ENCODE measurements at places on chromosomes 7 and 10.

- no peak for DNase-seq
These were observed 11.8 kb downstream of the CEP41 start for GRCh38 chr7:130429019-130429418.

DNA sequence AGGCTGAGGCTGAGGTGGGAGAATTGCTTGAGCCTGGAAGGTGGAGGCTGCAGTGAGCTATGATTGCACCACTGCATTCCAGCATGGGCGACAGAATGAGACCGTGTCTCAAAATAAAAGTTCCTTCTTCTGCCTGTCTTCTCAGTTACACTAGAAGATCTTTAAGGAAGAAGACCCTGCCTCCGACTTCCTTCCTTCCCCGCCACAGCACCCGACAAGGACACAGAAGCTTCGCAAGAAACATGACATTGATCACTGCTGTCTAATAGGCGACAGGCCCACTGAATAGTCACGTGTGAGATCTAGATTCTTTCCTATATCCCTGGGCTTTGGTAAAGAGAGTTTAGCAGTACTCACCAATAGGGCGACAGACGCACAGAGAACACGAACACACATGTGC, 118.2 kb downstream of the PRPF18 start:
- DNase-seq: no peak

GRCh38 chr7:926061-927030, 28.1 kb downstream of the ADAP1 start:
- DNase-seq: peak; percentile 28

GRCh38 chr7:111892588-111892987, 313.6 kb downstream of the DOCK4 start:
- DNase-seq: no peak

DNA sequence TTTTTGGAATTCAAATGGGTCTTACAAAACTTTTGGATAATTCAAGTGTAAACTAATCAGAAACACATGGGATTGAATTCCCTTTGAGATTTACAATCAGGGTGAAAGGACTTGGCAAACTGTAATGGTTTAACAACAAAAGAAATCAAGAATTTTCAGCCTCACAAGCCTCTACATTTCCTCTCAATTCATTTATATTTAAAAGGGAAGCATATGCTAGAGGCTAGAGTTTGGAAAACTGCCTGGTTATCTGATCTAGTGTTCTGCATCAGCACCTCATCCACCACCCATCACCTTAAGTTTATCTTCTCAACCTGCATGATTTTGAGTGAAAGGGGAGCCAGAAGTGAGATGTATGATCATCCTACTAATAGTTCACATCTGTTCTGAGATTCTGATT, 120.7 kb downstream of the TES start:
- DNase-seq: no peak

- peak; percentile 17 for DNase-seq
These were observed 31.1 kb downstream of the RAMP3 start for GRCh38 chr7:45188736-45189135.

DNA sequence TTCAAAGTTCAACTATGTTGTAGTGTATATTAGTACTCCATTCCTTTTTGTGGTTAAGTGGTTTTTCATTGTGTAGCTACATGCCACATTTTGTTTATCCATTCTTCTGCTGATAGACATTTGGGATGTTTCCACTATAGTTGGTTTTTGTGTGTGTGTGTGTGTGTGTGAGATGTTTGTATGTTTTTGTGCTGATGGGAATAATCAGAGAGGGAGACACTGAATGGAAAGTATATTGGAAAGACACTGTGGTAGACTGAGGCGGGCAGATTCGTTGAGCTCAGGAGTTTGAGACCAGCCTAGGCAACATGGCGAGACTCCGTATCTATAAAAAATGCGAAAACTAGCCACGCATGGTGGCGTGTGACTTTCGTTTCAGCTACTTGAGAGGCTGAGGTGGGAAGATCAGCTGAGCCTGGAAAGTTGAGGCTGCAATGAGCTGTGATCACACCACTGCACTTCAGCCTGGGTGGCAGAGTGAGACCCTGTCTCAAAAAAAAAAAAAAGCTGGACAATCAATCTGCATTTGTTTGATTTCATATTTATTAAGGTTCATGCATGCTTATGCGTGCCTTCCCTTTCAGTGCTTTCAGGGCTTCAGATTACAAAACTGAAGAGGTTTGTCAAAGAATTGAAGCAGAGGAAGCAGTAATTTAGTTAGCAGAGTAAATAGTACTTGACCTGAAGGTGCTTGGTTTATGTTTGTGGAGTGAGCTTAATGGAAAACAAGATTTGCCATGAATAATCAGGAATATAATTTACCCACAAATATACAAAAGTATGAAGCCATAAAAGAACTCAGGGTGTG, 14.7 kb downstream of the SEC24C start:
- DNase-seq: no peak

DNA sequence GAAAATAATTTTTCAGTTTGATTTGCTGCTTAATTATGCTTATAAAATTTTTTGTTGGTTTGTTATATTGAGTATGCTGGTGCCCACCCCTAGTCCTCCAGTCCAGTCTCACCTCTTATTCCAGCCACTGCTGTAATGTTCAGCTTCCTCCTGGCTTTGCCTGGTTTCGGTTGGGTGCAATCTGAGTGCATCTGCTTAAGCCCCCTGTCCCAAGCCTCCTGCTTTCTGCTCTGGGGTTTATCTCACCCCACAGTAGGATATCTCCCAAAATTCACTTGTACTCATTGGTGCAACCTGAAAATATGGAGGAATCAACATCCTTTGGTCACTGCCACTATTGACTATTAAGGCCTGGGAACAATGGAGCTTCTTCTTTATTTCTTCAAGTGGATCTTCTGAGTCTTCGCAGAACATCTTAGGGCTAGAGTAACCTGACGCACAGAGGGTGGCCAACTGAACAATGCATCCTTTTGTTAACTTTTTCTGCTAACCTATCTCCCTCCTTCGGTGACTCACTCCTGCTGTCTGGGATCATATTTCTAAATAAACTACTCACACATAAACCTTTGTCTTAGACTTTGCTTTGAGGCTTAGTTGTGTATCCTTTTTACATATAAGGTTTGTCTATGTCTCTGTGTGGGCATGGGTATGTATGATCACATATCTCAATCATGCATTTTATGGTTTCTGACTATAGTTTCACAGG, 19.1 kb upstream of the SOSTDC1 start:
- DNase-seq: no peak

- peak; percentile 31 for DNase-seq
These were observed 14.7 kb downstream of the CDNF start for GRCh38 chr10:14822879-14823755.

DNA sequence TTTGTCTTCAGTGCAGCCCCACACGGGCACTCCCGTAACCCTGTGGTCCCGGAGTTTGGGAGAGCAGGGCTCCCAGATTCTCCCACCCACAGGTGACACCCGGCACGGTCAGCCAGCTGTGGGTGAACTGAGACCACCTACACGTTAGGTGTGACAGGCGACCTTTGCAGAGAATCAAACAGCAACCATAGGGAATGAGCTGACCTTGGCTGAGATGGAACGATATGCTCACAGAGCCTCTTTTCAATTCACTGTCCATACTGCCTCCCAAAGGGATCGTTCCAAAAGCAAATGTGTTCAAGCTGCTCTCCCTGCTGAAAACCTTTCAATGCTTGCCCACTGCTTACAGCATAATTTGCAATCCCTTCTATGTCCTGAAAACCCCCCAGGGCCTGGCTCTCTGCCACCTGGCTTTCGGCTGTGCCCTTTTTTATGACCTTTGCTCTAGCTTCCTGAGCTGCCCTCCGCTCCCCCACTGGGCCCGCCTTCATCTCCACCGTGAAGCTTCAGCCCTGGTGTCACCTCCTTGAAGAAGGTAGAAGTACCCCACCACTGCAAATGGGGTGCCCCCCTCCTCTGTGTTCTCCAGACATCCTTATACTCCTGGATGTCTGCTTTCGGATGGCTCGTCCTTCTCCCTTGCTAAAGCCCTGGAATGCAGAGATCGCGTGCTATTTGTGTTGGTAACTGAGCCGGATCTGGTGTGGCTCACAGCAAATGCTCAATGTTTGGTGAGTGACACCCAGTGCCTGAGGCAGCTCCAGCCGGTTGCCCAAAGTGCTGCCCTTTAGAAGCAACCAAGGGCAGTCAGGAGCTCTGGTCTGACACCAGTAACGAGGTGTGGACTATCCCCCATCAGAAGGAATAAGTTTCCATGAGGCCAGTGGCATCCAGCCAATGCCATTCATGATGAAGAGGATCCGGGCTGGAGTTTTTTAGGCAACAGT, 90.4 kb downstream of the KIAA1549 start:
- peak; percentile 44 for DNase-seq

DNA sequence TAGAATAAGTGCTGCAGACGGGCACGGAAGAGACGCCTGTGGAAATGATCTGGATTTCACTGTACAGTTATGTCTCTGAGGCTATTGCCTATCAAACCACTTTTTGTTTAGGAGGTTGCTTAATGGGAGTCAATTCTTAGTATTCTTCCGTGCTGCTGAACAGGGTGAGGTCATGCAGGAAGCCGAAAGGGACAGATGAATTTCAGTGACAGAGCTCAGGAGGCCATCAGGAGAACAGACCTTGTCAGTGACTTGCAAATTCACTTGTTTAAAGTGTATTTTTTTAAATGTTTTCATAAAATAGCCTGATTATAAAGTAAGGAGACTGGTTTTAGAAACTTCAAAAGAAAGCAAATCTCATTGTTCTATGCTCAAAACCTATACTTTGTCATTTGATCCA, 58.9 kb downstream of the XRCC2 start:
- DNase-seq: no peak

- no peak for DNase-seq
These were observed 58.0 kb upstream of the PFKP start for GRCh38 chr10:3009341-3009740.

DNA sequence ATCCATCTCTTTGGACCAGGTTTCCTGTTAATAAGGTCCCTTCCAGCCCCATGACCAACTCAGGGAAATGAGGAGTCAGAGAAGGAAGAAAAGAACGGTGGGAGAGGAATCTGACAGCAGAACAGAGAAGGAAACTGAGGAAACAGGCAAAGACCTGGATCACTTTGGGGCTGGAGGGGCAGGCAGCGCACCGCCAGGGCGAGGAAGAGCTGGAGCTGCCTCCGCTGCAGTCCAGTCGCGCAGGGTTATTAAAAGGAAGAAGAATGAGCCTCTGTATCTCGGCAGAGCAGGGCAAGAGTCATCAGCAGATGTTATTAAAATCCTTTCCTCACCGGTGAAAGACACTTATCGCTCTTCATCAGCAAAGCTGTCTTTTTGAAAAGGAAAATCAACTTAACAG, 37.7 kb upstream of the R3HCC1L start:
- no peak for DNase-seq

DNA sequence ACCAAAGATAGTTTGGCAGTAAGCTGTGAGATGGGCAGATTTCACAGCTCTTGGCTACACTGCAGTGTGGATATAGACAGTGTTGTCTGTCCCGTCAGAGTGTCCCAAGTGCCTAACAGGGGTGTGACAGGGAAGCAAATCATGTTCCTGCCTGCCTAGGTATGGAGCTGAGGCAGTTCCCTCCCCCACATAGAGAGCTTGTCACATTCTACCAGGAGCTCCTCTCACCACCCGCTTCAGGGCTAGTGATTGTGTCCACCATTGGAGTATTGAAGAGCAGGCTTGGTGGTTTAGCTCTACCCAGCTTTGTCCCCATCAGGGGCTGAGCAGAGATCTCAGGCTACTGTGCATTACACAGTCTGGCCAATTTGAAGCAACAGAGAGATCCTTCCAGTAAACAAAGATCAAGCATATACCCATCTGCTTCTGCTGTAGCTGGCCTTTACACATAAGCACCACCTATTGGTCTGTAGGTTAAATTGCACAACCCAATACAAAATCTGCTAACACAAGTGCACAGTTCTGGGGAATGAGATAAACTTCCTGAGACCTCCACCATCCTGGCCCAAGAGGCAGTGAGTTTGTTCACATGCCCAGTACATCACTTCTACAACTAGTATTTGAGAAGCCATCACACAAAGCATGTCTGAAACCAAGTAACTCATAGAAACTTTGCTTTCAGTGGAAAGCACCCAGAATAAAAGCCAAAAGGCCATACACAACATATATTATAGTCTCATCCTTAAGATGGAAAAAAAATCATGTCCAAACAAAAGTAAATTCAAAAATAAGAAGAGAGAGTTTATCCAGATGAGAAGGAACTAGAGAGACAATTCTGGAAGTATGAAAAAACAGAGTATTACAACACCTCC, 67.3 kb downstream of the GLCCI1 start:
- peak; percentile 27 for DNase-seq

- no peak for DNase-seq
These were observed 9.2 kb upstream of the GSAP start for GRCh38 chr7:77425101-77426051.

GRCh38 chr7:2151801-2152612, 80.7 kb downstream of the MAD1L1 start:
- DNase-seq: no peak

- DNase-seq: no peak
These were observed 141.7 kb downstream of the TWIST1 start for GRCh38 chr7:18975689-18976280.

DNA sequence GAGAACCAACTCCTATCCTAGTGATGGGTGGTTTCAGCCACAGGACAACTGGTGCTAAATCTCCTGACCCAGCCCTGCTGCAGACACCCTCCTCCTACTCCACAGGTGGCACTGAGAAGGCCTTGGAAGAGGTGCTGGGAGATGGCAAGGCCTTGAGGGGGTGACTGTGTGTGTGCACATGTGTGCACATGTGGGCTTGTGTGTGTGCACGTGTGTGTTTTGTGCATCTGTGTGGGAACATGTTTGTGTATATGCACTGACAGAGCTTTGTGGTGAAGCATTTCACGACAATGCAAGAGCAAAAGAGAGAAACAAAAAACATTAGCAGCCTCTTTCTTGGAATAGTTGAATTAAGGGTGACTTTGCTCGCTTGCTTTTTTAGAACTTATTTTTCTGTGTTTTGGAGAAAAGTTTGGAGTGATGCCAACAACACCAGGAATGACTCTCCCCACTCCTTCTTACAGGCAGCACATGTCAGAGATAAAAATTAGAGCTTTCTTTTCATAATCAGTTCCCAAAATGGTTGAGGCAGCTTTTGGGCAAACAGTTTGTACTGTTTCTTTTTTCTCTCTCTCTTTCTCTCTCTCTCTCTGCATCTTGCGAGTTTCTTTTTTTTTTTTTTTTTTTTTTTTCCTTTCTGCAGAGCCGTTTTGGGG, 69.5 kb downstream of the SEC61G start:
- no peak for DNase-seq

GRCh38 chr10:49010865-49011264, 71.2 kb upstream of the LRRC18 start:
- DNase-seq: no peak

GRCh38 chr10:90871279-90871765, 452 bp upstream of the RPP30 start:
- peak; percentile 83 for DNase-seq

DNA sequence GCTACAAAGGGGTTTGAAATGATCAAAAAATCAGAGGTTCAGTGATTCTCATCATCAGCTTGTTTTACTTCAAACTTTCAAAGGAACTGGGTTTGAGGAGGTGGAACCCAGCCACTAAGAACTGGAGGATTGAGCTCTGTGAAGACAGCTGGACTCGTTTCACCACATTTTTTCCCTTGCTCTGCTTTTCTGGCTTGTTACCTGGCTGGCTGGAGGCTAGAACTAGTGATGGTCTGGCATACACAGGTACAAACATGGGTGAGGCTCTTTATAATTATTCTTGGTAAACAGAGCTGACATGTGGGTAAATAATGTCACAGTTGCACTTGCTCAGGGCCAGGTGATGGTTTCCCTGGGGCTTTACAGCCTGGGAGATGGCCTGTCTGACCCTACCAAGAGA, 352.5 kb downstream of the FGFR2 start:
- no peak for DNase-seq

GRCh38 chr10:85671530-85671929, 695.1 kb downstream of the GRID1 start:
- no peak for DNase-seq

Measured in stomach (tissue), 19 donors.